ENCODE measurements at places on chromosomes 3 and 15.

DNA sequence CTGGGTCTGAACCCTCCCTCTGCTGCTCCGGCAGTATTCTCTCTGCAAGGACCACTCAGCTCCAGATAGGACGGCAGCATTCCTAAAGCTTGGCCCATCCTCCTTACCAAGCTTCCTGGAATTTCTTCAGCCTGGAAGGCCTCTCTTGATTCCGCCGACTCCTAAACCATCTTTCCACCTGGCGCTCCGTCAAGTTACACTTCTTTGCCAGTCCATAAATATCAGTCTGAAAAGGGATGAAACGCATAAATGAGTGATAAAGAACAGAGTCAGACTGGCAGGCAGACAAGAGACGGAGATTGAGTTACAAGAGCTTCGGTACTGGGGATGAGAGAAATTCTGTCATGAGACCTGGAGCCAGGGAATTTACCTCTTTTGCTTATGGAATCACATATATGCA is 44.3 kb downstream of the CERS3 start:
- DNase-seq: no peak

DNA sequence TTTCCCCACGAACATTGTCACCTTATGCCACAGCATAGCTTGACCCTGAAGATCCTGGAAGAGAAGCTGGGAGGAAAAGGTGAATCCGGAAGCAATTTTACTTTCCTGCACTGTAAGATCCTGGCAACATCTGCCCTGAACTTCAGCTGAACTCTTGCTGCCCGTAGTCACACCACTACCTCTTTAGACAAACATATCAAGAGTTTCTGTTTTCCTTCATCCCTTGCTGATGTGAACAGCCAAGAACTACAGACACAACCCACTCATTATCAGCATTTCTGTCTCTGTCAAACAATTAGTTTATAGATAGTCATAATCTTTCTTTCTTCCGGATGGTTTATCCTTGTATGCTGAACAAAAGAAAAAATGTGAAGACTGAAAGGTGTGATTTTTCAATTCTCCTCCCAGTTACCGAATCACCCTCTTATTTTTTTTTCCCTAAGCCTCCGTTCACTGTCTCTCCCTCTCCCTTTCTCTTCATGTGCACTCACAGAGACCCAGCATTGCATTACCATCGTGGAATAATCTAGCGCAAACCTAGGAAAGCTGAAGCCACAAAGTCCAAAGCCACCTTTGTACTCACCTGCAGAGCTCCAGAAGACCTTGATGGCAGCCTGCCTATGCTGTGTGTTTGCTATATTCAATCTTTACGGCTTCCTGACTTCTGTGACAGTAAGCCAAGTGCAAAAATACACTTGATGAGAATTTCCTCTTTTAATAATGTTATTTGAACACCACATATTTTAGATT is 229.2 kb downstream of the CDIN1 start:
- DNase-seq: no peak

DNA sequence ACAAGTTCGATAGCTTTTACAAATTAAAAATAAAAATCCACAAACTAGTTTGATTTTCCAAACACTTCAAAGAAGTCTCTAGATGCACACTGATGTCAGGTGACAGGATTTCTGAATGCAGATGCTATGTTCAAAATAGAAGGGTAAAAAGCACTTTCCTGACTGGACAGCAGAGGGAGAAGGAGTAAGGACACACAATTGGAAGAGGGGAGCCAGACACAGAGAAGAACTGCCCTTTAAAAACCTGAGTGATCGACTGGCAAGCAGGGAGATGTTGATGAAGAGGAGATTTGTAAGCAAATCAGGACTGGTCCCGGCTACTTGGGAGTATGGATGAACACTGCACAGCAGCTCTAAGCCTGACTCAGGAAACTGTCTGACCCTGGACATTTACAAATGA is 612.8 kb downstream of the MAGI1 start:
- peak; percentile 28 for DNase-seq

DNA sequence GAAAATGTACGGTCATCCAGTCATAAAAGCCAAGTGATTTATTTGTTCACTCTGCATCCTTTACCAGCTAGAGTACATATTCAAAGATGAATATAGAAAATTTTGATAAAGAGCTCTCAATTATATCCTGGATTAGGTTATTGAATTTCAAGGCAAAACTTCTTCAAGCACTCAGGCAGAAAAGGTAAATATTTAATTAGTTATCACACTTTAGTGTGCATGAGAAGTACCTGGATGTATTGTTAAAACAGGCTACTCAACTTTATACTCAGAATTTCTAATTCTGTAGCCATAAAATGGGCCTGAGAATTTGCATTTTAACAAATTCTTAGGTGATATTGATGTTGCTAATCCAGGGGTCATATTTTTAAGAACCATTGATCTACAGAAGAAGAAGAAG is 45.3 kb downstream of the ILDR1 start:
- no peak for DNase-seq

- DNase-seq: no peak
Measured at GRCh38 chr3:121739902-121740301, 9.6 kb downstream of the GOLGB1 start.
